Muscle of arm (tissue), 14 donors: ENCODE measurements at places on chromosomes 7 and 10. TPM values are rescaled to one million over a fixed set of nuclear protein-coding genes. Genes with fewer than 3 reads are reported as not detected.

- no peak for DNase-seq
These were observed 205.2 kb upstream of the SVIL start for GRCh38 chr10:29839826-29840515.

- DNase-seq = no peak
These were observed 3.6 kb upstream of the CDH23 start for GRCh38 chr10:71392791-71393781.

DNA sequence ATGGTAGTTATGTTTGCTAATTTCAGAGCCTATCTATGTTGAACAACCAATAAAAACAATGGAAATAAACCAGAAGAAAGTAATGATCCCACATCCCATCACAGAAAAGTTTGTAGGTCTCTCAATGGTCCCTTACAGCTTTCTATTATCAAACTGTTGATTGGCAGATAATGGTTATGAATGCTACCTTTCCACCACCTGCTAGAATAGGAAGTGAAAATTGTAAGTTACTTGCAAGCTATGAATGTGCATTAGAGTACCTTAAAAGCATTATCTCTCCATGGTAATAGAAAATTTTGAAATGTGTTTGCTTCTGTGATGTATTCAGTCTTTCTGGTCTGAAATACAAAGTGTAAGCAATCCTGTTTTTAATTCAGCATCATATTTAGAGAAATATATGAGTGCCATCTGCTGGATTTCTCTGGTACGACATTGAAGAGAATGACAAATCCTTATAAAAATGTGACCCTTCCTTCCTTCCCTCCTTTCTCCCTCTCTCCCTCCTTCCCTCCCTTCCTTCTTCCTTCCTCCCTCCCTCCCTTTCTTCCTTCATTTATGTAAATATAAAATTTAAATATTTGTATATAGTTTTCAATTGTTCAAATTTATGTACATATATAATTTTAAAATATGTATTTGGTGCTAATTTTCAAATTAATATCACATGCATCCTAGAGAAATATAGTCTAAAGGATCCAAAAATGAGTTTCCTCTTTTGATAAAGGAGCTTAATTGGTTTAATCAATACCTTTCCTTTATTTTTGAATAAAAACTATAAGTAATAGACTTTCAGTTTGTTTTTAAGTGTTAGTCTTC lies 41.4 kb upstream of the PNLIPRP3 start:
- DNase-seq = peak; percentile 55

DNA sequence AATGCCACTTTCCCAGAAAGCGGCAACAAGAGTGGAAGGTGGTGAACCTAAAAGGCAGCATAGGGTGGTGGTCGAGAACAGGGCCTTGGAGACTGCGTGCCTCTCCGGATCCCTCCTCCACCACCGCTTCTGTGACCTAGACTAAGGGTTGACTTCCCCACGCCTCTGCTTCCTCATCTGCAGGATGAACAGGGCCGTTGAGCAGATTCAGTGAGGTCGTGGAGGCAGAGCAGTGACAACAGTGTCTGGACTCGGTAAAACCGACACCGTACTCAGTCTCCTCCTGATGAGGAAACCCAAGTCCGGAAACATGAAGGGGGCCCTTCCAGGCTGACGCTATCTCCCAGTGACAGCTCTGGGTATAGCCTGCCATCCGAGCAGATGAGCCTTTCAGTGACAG lies 162.6 kb downstream of the CELF2 start:
- DNase-seq = no peak

- peak; percentile 13 for DNase-seq
These were observed 67.5 kb downstream of the PARP12 start for GRCh38 chr7:139995017-139995915.

- DNase-seq = no peak
These were observed 136.7 kb downstream of the HECW1 start for GRCh38 chr7:43248961-43249822.

GRCh38 chr7:50564640-50565558 lies at the start of gene DDC:
DDC (minus strand) TSS chr7:50565405; CDS start chr7:50544085, 21,320 bp downstream.
- DNase-seq = no peak

- no peak for DNase-seq
These were observed 25.0 kb downstream of the SPAG6 start for GRCh38 chr10:22370320-22370719.

GRCh38 chr10:14775656-14776055 lies 959 bp upstream of the FAM107B start:
- DNase-seq = no peak

Gene ECHDC3
- 7.7 TPM for polyA plus RNA-seq

Gene AKR1C8
- not detected for polyA plus RNA-seq

Gene KIFBP
- polyA plus RNA-seq = 26.2 TPM

Gene MRPL43
- polyA plus RNA-seq = 78.6 TPM

Gene GPR15LG
- not detected for polyA plus RNA-seq

Gene RNF32
- 3.5 TPM for polyA plus RNA-seq

Gene COBL
- polyA plus RNA-seq = 412 TPM

Gene BTBD16
- not detected for polyA plus RNA-seq

Gene ANXA7
- 67.2 TPM for polyA plus RNA-seq
